ENCODE measurements at places on chromosomes 13 and 19.

GRCh38 chr13:109379930-109380329, 406.5 kb downstream of the IRS2 start:
- no peak for DNase-seq

DNA sequence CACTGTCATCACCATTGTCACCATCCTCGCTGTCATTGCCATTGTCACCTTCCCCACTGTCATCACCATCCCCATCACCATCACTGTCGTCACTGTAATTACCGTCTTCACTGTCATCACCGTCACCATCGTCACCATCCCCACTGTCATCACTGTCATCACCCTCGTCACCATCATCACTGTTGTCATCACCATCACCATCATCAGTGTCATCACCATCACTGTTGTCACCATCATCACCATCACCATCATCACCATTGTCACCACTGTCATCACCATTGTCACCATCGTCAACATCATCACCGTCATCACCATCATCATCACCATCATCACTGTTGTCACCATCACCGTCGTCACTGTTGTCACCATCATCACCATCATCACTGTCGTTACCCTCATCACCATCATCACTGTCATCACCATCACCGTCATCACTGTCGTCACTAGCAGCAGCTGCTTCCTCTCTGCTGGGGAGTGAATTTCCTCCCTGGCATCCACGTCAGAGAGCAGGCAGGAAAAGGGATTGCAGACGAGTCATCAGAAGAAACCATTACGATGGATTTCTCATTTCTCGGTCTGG, 27.3 kb downstream of the TMEM255B start:
- no peak for DNase-seq

DNA sequence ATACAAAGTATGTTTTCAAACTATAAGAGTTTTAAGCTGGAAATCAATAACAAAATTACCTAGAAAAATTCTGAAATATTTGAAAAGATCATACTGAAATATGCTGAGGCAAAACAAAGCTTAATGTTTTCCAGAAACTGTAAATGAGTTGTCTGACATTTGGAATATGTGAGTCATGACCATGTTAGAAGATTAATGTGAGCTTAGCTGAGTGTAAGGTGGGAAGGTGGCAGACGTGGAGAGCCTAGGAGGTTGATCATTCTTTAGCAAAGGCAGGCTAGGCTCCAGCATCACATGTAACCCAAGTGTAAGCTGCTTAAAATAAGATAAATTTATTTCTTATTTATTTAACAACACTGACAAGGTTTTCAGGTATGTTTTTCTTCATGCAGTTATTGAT, 2086.1 kb upstream of the PCDH20 start:
- DNase-seq: no peak

- no peak for DNase-seq
These were observed 85.8 kb upstream of the UBL3 start for GRCh38 chr13:29936051-29936813.

DNA sequence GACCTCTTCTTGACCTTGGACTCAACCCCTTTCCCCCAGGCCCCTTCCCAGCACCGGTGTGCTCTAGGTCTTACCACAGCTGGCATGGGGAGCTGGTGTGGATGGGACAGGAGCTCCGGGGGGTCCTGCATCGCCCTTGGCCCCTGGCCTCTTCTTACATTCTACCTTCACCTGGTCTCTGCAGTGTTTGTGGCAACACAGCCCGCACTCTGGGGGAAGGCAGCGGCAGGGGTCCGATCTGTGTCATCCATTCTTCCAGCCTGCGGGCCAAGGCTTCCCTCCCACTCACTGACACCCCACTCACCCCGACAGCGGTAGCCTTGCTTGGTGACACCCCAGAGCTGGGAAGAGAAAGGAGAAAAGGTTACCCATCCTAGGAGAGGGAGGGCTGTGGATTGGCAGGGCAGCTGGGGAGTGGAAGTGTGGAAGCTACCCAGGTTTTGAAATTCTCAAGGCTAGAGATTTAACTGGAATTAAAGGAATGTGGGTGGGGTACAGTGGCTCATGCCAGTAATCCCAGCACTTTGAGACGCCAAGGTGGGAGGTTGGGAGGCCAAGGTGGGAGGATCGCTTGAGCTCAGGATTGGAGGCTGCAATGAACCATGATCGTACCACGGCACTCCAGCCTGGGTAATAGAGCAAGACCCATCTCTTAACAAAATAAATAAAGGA, 8.3 kb downstream of the FAM98C start:
- DNase-seq: no peak

DNA sequence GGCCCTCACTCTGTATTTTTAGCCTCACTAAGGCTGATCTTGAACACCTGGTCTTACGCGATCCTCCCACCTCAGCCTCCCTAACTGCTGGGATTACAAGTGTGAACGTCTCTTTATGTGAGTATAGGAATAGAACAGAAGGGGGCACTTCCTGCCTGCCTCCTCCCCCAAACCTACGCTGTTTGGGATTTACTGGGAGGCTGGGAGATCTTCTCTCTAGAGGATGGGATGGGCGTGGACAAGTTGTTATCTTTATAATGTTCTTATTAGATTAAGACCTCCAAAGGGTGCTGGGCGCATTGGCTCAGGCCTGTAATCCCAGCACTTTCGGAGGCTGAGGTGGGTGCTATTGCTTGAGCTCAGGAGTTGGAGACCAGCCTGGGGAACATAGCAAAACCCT, 2.9 kb upstream of the CSNK1G2 start:
- DNase-seq: no peak

DNA sequence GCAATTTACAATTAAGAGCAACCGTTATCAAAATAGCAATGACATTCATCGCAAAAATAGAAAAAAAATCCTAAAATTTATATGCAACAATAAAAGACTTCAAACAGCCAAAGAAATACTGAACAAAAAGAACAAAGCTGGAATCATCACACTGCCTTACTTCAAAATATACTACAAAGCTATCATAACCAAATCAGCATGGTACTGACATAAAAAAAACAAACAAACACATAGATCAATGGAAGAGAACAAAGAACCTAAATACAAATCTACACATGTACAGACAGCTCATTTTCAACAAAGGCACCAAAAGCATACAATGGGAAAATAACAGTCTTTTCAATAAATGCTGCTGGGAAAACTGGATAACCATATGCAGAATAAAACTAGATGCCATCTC, 6.4 kb downstream of the ZNF562 start:
- no peak for DNase-seq

- no peak for DNase-seq
These were observed 60.0 kb upstream of the LRCH1 start for GRCh38 chr13:46492946-46493345.

DNA sequence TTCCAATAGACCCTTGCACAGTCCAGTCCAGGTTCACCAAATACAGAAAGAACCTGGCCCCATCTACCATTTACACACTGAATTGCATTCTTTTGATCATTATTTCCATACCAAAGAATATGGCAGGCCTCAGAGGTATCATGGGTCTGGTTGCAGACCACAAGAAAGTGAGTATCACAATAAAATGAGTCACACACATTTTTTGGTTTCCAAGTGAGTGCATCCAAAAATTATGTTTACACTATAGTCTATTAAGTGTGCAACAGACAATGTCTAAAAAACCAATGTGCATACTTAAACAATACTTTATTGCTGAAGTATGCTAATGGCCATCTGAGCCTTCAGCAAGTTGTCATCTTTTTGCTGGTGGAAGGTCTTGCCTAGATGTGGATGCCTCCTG, 105.3 kb downstream of the SPACA7 start:
- no peak for DNase-seq

GRCh38 chr13:97548138-97548537, 114.2 kb downstream of the RAP2A start:
- DNase-seq: no peak

DNA sequence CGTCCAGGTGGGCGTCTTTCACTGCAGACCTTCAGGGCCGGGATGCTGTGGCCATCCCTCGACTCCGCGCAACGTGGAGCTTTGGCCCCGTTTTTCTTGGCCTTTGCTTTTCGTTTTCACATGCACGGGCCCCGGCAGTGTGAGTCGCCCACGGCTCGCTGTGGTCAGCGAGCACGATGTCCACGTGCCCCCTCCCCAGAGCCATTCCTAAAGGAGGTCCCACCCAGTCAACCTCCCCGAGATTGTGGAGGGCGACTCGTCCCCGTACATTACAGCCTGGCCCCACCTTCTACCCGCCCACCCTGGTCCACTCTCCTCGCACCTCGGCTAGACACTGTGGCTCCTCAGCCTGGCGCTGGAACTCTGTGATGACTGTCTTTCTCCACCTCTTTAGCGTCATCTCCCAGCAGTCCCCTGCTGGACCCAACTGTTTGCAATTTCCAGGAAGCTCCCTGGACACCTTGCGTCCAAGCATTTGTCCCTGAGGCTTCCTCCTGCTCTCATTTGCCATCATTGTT, 405 bp downstream of the ZNF446 start:
- peak; percentile 91 for DNase-seq

- no peak for DNase-seq
These were observed 57.6 kb upstream of the ZNF507 start for GRCh38 chr19:32287811-32288227.

GRCh38 chr19:17076543-17076991, 990 bp downstream of the MYO9B start:
- DNase-seq: no peak

All from vagina (tissue), 2 donors.